Fibroblast of skin of back (primary cell): ENCODE measurements at places on chromosomes 4 and X.
A peak's percentile ranks its signal among the peaks of the same experiment; 100 is the strongest.

- DNase-seq: no peak
Measured at GRCh38 chr4:110137829-110138228, 60.6 kb downstream of the ELOVL6 start.

- DNase-seq: peak; percentile 0
Measured at GRCh38 chrX:96140796-96141195, 543.8 kb upstream of the DIAPH2 start.

DNA sequence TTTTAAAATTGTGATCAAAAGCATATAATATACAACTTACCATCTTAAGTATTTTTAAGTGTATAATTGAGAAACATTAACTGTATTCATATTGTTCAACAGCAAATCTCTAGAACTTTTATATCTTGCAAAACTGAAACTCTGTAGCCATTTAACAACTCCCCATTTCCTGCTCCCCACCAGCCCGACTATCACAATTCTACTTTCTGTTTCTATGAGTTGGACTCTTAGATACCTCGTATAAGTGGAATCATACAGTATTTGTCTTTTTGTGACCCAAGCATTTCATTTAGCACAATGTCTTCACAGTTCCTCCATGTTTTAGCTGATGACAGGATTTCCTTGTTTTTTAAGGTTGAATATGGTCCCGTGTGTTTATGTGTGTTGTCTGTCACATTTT is 106.0 kb downstream of the LRBA start:
- DNase-seq: no peak

DNA sequence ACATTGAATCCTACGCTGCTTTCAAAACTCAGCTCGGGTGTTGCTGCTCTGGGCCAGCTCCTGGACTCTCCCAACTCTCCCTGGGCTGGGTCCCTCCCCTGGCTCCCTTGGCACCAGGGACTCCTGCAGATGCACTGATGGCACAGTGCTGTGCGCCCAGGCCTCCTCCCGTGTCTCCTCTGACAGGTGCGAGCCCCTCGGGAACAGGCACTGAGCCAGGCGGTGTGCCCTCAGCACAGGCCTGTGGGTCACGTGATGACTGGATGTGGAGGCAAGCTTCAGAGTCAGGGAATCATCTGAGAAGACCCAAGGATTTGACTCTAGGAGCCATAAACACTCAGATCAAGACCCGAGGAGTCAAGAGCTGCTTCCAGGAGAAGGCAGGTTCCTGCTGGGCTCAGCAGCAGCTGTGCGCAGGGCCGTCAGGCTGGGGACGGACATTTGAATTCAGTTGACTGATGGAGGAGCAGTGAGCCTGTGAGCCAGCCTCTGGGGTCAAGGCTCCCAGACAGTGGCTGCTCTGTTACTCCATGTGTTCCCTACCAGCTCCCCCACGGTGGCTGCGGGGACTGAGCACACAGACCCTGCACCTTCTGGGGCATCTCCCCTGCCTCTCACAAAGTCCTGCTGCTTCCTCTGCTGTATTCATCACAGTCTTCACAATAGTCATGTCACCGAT is 33.0 kb downstream of the NAT8L start:
- no peak for DNase-seq
